Activated CD8-positive, alpha-beta T cell treated with anti-CD3 and anti-CD28 coated beads for 36 hours (primary cell): ENCODE measurements at places on chromosomes 1 and 21. TPM values are rescaled to one million over a fixed set of nuclear protein-coding genes. Genes with fewer than 3 reads are reported as not detected.

- H3K27me3 ChIP-seq: peaks cover 2% of the 10 kb centered on the region
- H3K36me3 ChIP-seq: no peaks in the 10 kb centered on the region
- H3K4me1 ChIP-seq: no peaks in the 10 kb centered on the region
- no peak for DNase-seq
These were observed 64.0 kb downstream of the NENF start for GRCh38 chr1:212496682-212497081.

DNA sequence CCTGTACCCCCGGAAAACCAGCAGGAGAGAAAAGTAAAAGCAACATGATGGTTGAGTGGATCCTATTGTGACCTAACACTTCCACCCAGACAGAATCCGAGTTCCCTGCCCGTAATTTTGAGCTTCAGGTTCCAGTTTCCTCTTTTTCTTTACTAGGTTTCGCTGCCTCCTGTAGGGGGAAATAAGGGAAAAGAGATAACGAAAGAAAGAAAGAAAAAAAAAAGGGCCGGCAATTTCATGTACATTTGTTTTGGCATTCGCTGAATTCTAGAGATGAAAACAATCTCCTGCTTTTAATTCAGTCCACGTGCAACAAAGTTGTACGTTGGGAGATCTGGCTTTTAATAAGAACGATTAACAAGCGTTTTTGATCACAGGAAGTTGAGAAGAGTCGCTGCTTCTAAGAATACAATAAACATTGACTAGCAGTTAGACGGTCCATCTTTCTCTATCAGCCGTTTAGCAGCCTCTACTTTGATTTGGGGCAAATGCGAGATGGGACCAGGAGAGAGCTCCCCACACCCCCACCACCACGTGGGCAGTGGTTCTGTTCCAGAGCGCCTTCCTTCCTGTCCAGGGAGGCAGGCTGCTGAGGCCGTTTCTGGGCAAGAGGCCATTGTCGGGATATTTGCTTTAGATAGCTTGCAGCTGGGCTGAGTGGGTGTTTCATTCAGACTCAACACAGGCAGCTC lies 155.9 kb upstream of the RUNX1 start:
- H3K27me3 ChIP-seq: no peaks in the 10 kb centered on the region
- H3K4me3 ChIP-seq: peak overlapping the region; percentile 58
- H3K27ac ChIP-seq: peak overlapping the region; percentile 81
- H3K4me1 ChIP-seq: peaks cover 25% of the 10 kb centered on the region
- no peaks in the 10 kb centered on the region for H3K36me3 ChIP-seq

Gene TNFRSF1B
- 191 TPM for total RNA-seq

GRCh38 chr21:31282095-31282709 lies 61.9 kb downstream of the TIAM1 start:
- no peak for DNase-seq
- H3K27me3 ChIP-seq: no peaks in the 10 kb centered on the region
- H3K4me1 ChIP-seq: peaks cover 35% of the 10 kb centered on the region
- H3K27ac ChIP-seq: peak overlapping the region; percentile 64
